ENCODE measurements at places on chromosomes 5 and 9. TPM values are rescaled to one million over a fixed set of nuclear protein-coding genes. Genes with fewer than 3 reads are reported as not detected.

RHOBTB3 gene
- 43.5 TPM for total RNA-seq

PAEP gene
- total RNA-seq: not detected

RASEF gene
- total RNA-seq: 0.59 TPM

CXCL14 gene
- 20.7 TPM for total RNA-seq

GABRA6 gene
- total RNA-seq: not detected

BSPRY gene
- 0.79 TPM for total RNA-seq

SURF2 gene
- total RNA-seq: 11.8 TPM

CPLANE1 gene
- 31.7 TPM for total RNA-seq

LRRC19 gene
- total RNA-seq: not detected

IFNA2 gene
- 0.88 TPM for total RNA-seq

RLN2 gene
- total RNA-seq: not detected

PCDHA4 gene
- 0.51 TPM for total RNA-seq

- DNase-seq: peak; percentile 37
Observed at GRCh38 chr5:134468921-134469400, 56.5 kb upstream of the JADE2 start.

DNA sequence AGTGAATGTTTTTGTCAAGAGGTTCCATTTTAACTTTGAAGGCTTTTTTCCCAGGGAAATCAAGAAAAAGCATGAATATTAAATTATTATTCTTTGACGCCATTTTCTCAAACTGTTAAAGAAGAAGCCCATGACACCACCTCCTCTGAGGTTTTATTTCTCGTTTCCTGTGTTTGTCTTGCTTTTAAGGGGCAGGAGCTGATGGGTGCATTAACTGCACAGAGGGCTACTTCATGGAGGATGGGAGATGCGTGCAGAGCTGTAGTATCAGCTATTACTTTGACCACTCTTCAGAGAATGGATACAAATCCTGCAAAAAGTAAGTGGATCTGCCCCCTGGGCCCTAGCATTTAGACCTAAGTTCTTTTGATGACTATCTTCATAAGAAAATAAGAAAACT is 205.3 kb downstream of the RFK start:
- no peak for DNase-seq

- DNase-seq: no peak
Observed at GRCh38 chr5:146043722-146044121, 61.7 kb downstream of the PLAC8L1 start.

GRCh38 chr5:39072925-39073766 is 1.1 kb downstream of the RICTOR start:
- no peak for DNase-seq

GRCh38 chr9:4933177-4933576 is 51.9 kb upstream of the JAK2 start:
- no peak for DNase-seq

- DNase-seq: no peak
Observed at GRCh38 chr9:125262294-125262991, 817 bp downstream of the GAPVD1 start.

- no peak for DNase-seq
Observed at GRCh38 chr5:88952996-88953643, 70.1 kb upstream of the MEF2C start.

DNA sequence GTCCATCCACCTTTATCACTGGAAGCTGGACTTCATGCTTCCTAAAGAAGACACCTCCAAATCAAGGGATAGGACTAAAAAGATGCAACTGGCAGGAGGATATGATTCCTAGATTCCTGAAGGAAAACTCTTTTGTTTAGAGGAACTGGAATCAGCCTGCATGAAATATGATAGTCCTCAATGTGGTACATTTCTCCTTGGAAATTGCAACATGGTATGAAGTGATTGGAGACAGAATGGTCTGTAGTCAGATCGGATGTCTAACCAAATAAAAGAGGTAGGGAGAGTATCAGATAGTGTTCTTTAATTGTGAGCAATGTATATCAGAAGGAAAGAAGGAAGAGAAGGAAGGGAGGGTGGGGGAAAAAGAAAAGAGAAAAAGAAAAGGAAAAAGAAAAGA is 116.1 kb upstream of the FSTL4 start:
- no peak for DNase-seq

- DNase-seq: no peak
Observed at GRCh38 chr9:21852754-21853153, 50.3 kb downstream of the MTAP start.

- no peak for DNase-seq
Observed at GRCh38 chr5:89662499-89662898, 747.1 kb downstream of the CETN3 start.

DNA sequence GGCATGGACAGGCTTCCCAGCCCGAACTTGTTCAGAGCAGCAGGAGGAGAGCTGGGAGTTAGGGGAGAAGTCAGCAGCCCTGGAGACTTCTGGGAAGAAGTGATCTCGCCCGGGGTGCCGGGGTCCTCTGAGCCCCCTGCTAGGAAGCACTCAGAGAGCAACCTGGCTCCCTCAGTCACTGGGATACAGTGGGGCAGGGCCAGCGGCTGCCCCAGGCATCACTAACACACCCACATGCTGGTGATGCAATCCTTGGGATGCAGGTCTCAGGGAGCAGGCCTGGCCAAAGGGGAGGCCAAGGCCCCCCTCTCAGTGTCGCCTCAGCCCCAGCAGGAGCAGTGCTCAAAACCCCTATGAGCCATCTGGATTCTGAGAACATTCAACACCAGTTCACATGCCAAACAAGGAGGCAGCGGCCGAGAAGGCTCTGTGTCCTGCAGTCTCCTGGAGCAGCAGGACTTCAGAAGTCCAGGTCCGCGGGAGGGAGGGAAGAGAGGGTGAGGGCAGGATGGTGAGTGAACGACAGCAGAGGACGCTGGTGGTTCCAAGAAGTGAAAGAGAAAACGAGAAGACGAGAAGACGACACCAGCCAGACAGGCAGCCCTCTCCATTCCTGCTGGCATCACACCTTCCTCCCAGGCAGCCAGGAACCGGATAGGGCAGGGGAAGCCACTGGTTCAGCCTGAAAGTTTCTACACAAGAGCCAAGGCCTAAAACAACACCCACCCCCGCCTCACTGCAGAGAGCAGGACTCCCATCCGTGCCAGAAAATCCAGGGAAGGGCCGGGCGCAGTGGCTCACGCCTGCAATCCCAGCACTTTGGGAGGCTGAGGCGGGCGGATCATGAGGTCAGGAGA is 2.3 kb downstream of the PNPLA7 start:
- no peak for DNase-seq

DNA sequence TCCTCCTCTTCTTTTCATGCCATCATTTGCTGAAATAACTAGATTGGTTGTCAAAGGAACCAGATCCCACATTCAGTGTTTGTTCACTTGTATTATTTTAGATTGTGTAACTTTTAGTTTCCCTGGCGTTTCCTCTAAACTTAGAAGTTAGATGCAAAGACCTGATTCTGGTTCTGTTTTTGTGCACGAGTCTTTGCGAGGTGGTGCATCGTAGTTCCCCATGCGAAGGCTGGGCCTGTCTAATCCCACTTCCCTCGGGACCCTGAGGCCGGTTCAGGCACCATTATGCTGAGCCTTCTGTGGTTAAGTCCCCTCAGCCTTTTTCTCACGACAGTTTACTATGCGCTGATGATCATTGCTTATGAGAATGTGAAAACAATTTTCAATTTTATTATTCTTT is 219.1 kb upstream of the OTULINL start:
- DNase-seq: no peak

GRCh38 chr5:96522635-96523355 is 89.7 kb upstream of the PCSK1 start:
- no peak for DNase-seq

- no peak for DNase-seq
Observed at GRCh38 chr5:74454263-74455030, 186.1 kb downstream of the ENC1 start.

- no peak for DNase-seq
Observed at GRCh38 chr5:127321465-127321864, 30.9 kb downstream of the MEGF10 start.

- DNase-seq: no peak
Observed at GRCh38 chr5:126707080-126707479, 69.9 kb upstream of the LMNB1 start.

DNA sequence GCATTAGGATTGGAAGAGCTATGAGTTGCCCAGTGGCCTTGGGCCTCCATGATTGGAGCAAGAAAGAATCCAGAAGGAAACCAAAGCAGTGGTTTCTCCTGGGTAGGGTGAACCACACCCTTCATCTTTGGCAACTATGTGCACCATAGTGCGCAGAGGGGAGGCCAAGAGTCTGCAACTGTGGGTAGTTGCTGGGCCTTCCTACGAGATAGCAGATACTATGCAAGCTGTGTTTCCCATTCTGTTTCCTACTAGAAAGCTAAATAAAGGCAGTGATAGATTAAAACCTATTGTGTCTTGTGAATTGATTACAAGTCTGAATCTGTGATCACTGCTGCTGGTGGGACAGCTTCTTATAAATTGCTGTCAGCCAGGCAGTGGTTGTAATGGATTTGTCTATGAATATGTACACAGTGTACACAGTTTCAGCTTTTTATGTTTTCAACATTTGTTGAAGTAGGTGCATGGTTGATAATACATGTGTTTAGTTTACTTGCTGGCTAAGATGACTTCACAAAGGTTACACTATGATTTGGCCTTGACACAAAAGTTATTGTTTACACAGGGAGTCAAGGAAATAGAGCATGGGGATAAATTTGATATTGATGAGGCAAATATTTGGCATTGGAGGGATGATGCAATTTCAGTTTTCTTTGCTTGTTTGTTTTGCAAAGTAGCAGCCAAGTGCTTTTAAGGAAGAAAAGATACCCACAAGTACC is 23.7 kb upstream of the PDE8B start:
- no peak for DNase-seq

GRCh38 chr5:112186401-112186990 is 232.6 kb downstream of the EPB41L4A start:
- no peak for DNase-seq

- no peak for DNase-seq
Observed at GRCh38 chr5:112121258-112121657, 297.8 kb downstream of the EPB41L4A start.

- peak; percentile 88 for DNase-seq
Observed at GRCh38 chr5:34656001-34656699, at the start of gene RAI14. Gene RAI14, plus strand, starts transcription at chr5:34656328. Its CDS starts 30,592 bp downstream, at chr5:34686920.

DNA sequence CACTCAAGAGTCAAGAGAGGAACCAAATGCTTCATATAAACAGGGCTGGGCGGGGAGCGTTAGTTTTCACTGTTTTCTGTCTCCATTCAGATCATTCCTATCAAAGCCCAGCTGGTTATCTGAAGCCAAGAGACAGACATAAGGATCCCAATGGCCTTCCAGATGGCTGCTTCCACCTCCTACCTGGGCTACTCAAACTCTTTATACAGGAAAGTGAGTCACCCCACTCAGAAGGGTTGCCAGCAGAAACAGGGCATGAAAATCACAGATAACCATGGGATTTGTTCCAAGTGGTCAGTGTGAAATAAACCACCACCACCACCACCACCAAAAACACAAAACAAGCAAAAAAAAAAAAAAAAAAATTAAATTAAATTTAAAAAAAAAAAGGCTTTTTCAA is 5.5 kb downstream of the PRSS3 start:
- no peak for DNase-seq

GRCh38 chr9:114348906-114349482 is 19.3 kb downstream of the ORM2 start:
- DNase-seq: peak; percentile 92

DNA sequence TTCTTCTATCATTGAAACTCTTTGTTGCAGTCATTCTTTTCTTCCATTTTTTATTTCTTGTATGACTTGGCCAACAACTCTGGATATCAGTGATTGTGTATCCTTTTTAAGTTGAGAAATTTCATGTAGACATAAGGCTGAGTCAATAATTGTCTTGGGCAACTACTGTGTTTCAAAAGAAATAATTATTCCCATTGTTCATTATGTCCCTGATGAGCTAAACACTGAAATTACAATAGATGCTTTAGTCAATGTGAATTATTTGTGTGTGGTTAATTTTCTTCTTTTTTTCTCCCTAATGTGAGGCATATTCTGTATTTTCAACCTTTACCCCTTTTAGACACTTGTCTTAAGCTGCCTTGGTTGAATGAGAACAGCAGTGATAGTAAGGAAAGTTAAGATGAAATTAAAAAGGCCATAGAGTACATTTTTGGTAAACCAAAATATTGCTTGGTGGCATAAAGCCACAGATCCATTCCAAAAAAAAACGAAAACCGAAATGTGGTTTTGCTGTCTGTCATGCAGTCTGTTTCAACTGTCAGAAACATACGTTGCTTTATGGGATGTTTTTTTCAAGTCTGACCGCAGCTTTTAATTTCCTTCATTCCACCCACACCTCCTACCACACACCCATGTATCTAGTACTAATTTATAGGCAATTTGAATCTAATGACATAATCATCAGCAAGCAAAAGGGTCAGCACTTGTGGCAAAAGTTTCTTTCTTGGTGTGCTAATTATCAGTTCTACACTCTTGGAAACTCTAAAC is 21.1 kb downstream of the TLE4 start:
- DNase-seq: no peak

DNA sequence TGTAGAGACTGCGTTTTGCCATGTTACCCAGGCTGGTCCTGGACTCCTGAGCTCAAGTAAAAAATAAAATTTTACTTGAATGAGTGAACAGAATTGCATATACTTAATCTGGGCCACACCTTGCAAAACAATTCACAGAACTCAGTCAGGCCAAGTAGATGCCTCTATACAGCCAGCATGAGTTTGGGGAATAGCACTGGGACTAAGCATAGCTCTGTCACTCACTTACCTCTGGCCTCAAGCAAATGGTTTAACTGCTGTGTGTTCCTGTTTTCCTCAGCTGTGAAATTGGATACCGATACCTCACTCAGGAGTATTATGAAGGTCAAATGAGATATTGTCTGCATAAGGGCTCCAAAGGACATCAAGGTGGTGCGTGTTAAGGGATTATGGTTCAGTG is 10.9 kb upstream of the FRMPD1 start:
- DNase-seq: no peak

- DNase-seq: no peak
Observed at GRCh38 chr9:126763130-126763764, 41.6 kb upstream of the ZBTB43 start.

DNA sequence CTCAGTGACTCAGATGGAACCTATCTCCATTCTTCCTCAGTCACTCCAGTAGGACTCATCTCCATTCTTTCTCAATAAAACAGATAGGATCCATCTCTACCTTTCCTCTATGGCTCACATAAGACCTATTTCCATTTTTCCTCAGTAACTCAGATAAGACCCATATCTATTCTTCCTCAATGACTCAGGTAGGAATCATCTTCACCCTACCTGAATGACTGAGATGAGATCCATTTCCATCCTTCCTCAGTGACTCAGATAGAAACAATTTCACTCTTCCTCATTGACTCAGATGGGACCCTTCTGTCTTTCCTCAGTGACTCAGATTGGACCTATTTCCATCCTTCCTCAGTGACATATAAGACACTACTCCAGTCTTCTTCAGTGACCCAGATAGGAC is 165.1 kb downstream of the FBXO4 start:
- DNase-seq: no peak

GRCh38 chr9:109027176-109027575 is 13.9 kb upstream of the CTNNAL1 start:
- no peak for DNase-seq

All from spleen (tissue), 13 donors.